Activated CD8-positive, alpha-beta memory T cell treated with anti-CD3 and anti-CD28 coated beads, Interleukin-2, amount 50 U/mL, for 48 hours (primary cell): ENCODE measurements at places on chromosomes 2 and 18.

DNA sequence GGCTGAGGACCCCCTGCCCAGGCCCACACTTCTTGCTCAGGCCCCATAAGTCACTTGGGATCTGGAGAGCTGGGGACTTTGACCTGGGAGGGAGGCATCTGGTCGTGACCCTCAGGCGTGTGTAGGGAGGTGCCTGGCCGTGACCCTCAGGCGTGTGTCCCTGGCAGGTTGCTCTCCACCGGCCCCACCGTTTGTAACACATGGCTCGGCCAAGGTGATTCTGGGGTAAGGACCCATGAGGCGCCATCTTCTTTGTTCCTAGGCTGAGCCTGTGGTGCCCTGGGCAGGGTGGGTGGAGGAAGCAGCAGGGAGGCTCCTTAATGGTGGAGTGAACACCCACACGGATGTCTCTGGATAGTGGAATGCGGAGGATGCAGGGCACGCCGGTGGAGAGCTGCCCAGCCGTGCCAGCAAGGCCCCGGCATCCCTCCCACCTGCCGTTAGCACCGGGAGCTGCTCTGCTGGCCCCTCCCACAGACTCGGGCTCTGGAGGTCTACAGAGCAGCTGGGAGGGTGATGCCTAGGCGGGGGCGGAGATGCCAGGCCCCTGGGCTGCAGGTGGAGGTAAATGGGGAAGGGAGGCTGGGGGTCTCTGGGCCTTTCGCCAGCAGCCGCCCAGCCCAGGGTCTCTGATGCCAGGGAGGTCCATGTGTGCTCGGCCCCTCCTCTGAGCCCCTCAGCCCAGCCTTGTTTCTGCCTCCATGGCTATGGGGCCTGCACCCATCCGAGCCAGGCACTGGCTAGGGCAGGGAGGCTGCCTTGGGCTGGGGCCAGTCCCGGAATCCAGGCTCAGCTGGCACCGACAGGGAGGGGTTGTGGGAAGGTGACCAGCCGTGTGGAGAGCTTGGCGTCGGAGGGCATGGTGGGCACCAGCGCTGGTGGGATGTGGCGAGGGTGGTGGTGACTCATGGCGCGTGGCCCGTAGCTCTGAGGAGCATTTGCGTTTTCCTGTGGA lies 1.1 kb upstream of the GAL3ST2 start:
- peak; percentile 47 for DNase-seq

DNA sequence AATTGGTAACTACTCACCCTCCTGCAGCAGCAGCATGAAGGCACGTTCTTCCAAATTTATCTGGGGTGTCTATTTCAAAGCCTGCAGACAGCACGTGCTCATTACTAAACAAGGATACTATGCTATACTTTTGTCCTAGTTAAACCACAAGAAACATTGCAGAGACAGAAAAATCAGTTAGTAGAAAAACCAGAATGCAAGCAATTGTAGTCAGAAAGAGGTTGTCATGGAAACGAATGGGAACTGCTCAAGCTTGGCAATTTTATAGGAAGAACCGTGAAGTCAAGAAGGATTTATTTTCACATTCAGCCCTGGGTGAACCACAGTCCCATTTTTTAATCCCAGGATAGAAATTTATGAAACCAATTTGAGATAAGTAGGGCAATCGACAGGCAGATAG lies 162.2 kb upstream of the PGAP1 start:
- DNase-seq = no peak

DNA sequence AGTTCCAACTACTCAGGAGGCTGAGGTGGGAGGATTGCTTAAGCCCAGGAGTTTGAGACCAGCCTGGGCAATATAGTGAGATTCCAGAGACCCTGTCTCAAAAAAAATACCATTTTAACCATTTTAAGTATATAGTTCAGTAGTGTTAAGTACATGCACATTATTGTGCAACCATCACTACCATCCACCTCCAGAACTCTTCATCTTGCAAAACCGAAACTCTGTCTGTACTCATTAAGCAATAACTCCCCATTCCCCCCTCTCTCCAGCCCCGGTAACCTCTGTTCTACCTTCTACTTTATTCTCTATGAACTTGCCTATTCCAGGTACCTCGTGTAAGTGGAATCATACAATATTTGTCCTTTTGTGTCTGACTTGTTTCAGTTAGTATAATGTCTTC lies 86.4 kb downstream of the GFPT1 start:
- no peak for DNase-seq

DNA sequence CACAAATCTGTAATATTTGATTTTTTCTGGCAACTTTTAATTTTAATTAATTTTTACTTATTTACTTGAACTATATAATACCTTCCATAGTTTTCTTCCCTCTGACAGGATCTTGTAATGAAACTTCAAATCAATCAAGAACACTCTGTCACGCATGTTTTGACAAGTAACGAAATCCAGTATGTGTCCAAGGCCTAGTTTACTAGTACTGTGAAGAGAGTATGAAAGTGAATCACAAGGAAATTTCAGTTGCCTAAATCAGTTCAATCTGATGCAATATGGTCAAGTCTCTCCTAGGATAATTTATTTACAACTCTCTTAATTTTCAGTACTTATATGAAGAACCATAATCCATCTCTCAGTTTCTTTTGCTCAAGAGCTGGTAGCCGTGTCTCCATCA lies 1344.6 kb upstream of the ZEB2 start:
- DNase-seq = no peak

GRCh38 chr2:167506395-167506794 lies 618.1 kb downstream of the XIRP2 start:
- DNase-seq = no peak

DNA sequence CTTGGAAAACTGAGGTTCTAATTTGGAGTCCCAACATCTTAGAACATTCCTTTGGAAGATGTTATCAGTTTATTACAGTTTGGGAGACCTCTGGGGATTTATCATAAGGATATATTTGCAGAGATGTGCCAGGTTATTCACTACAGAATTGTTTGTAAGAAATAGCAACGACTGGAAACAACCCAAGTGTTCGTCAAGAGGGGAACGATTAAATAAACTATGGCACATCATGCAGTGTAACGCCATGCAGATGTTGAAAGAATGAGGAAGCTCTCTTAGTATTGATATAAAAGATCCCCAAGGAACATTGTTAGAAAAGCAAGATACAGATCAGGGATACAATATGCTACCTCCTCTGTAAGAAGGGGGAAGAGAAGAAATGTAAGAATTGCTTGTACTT lies 210.6 kb downstream of the TMEM247 start:
- no peak for DNase-seq

- DNase-seq = no peak
Observed at GRCh38 chr2:58435246-58435645, 194.1 kb upstream of the FANCL start.

GRCh38 chr2:11907190-11907589 lies 160.8 kb downstream of the LPIN1 start:
- no peak for DNase-seq

- no peak for DNase-seq
Observed at GRCh38 chr2:3174626-3175567, 202.7 kb downstream of the EIPR1 start.

GRCh38 chr2:203648273-203648672 lies 58.2 kb upstream of the CD28 start:
- DNase-seq = no peak

- no peak for DNase-seq
Observed at GRCh38 chr2:168052773-168053172, 194.6 kb downstream of the STK39 start.

DNA sequence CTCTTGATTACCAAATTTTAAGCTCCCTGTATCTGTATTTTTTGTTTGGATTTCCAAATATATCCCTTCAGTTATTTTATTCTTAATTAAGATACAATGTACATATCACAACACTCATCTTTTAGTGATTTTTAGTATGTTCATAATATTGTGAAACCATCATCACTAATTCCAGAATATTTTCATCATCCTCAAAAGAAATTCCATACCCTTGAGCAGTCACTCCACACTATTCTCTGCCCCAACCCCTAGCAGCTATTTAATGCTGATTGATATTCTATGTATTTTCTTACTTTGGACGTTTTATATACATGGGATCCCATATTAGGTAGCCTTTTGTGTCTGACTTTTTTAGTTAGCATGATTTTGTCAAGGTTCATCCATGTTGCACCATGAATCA lies 127.4 kb upstream of the SLC8A1 start:
- DNase-seq = no peak

- DNase-seq = no peak
Observed at GRCh38 chr2:120916446-120916845, 180.8 kb downstream of the GLI2 start.

GRCh38 chr18:54983041-54983686 lies 23.9 kb upstream of the CCDC68 start:
- no peak for DNase-seq

- DNase-seq = no peak
Observed at GRCh38 chr2:227761740-227762476, 16.2 kb downstream of the SCYGR8 start.

DNA sequence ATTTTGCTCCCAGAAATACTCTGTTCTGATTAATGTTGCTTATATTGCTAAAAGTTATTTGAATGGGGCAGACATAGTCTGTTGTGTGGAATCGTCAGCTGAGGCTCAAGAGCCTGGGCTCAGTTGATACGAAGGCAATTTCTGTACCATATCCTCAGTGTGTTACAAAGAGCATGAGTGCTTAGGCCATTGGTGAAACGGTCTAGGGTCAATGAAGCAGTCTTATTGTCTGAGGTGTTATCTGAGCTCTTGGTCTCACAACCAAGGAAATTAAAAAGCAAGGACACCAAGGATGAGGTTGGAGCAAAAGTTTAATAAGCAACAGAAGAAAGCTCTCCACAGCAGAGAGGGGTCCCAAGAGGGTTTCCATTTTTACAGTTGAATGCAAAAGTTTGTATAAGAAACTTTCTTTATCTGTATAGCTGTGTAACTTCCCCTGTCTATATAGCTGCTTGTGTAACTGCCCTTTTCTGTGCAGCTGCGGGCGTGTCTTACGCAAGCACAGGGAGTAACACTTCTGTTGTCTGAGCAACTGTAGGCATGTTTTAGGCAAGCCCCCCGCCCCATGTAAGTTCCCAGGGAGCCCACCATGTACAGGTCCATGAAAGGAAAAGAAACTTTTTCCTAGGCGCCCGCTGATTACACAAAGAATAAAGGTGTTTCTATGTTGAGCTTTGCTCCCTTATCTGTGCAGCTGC lies 40.6 kb upstream of the DSC1 start:
- DNase-seq = no peak

- no peak for DNase-seq
Observed at GRCh38 chr2:39494784-39495251, 57.7 kb upstream of the MAP4K3 start.

DNA sequence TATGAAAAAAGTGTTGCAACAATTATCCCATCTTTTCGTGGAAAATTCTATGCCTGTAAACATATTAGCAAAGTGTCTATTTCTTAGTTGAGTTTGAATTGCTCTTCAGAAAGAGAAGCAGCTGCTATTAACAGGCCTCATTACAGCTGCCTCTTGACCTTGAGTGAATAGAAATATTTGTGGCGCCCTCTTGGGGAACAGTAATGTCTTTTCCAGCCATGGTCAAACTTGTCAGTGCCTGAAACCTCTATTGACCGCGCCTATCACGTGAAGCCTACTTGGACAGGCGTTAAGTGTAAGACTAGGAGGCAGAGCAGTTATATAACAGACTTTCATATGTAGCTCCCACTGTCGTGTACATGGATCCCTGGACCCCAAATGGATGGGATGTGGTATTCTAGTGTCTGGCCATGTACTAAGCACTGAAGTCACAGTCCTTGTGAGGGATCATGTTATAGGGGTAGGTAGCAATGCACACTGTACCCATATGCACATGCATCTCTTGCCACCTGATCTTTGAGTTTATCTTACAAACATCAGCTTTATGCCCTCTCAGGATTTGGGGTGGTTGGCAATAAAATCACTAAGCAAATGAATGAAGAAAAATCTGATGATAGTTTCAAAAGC lies 245.0 kb downstream of the PTGR3 start:
- no peak for DNase-seq

DNA sequence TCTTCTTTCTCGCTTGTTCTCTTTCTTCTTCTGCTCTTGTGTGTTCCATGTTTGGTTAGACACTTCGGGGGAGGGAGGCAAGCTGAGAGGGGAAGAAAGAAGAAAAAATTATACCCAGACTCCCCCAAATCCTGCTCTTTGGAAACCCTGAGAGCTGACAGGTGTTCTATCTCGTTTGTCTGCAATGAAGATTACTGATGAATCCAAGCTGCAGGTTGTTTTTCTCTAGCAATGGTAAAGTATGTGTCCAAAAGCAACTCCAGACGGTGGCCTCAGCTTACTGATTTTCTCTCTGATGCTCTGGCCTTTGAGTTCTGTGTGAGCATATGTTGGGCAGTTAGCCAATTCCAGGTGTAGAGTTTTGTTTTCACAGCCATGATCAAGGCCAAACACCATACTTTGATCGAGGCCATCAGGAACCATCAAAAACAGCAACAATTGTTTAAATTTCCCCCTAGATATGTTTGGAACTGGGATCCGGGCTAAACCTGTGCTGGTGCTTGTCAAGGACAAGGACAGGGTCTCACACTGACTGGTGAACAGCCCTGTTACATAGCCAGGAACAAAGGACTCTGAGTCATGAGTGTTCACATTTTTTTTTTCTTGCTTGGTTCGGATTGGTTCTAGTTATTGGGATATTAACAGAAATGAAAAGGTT lies 142.0 kb downstream of the PRKCE start:
- no peak for DNase-seq

DNA sequence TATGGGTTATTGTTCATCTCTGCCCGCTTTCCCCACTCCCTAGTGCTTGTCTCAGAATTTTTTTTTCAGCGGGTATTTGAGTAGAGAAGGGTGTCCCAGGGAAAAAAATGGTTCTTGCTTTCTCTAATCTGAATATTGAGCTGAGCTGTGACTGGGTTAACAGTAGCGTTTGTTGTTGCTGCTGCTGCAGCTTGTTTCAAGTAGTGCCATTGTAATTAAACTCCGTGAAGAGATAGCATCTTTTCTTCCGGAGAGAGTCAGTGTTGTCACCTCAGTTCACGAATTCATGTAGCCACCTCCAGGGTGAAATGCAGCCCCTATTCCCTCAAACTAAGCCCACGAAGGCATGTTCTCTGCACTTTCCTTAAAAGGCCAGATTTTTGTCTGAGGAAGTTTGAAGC lies 1.5 kb upstream of the AAK1 start:
- no peak for DNase-seq

GRCh38 chr2:161123531-161124030 lies 36.6 kb upstream of the TANK start:
- DNase-seq = no peak

GRCh38 chr18:57931038-57931437 lies 113.0 kb upstream of the NEDD4L start:
- DNase-seq = no peak

DNA sequence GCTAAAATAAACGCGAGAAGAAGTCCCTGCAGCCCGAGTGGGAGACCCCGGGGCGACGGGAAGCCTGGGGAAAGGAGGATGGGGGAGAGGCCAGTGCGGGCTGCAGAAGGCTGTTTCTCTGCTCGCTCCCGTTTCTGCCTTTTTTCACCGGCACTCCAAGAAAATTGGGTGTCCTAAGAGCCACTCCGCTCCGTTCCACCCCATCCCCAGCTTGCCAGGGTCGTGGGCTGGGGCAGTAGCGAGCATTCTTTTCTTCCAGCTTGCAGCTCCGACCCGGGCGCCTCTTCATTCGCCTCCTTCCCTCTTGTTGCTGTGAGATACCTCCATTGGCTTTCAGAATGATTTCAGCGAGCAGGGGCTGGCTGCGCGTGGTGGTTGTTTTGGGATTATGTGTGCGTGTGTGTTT lies 1.1 kb downstream of the HOXD3 start:
- no peak for DNase-seq

- no peak for DNase-seq
Observed at GRCh38 chr18:24995056-24995455, 356.9 kb downstream of the ZNF521 start.

- no peak for DNase-seq
Observed at GRCh38 chr2:36318547-36318946, 37.0 kb upstream of the CRIM1 start.

- DNase-seq = no peak
Observed at GRCh38 chr2:10431797-10432196, 16.3 kb downstream of the ODC1 start.

GRCh38 chr2:225993430-225993829 lies 593.9 kb downstream of the NYAP2 start:
- DNase-seq = no peak
